ENCODE measurements at places on chromosomes 2 and 18.
A peak's percentile ranks its signal among the peaks of the same experiment; 100 is the strongest.

GRCh38 chr18:79117385-79117784, 48.2 kb downstream of the ATP9B start:
- no peak for DNase-seq

DNA sequence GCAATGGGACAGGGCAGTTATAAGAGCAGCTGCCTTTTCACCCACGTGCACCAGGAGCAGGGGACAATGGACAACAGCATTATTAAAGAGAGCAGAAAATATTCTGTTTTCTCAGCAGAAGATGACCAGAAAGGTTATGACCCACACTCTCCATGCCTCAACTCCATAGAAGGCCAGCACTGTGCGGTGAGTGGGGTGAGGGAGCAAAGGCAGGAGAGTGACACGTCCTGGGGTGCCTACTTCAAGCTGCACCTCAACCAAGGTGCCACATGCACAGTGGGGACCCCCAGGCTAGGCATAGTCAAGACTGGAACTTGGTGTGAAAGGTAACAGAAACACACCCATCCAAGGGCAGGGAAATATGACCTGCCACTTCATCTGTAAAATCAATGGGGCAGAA, 50.4 kb downstream of the POLR1A start:
- no peak for DNase-seq

GRCh38 chr2:77725045-77725444, 202.9 kb upstream of the LRRTM4 start:
- no peak for DNase-seq

DNA sequence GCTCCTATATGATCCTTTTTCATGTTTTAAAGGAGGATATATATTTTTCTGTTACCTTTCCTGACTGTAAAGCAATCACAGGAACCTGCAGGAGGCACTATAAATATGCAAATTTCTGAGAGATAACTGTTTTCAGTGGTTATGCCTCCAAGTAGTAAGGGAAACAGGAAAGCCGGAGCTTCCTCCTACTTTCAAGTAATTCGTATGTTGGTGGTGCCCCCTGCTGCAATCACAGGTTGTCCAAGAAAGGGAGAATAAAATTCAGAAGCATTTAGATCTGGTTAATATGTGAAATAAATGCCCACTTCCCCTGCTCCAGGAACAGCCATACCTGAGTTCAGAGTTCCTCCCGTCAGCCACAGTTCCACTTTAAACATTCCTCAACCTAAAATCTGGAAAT, 12.0 kb upstream of the BCL11A start:
- DNase-seq = no peak

DNA sequence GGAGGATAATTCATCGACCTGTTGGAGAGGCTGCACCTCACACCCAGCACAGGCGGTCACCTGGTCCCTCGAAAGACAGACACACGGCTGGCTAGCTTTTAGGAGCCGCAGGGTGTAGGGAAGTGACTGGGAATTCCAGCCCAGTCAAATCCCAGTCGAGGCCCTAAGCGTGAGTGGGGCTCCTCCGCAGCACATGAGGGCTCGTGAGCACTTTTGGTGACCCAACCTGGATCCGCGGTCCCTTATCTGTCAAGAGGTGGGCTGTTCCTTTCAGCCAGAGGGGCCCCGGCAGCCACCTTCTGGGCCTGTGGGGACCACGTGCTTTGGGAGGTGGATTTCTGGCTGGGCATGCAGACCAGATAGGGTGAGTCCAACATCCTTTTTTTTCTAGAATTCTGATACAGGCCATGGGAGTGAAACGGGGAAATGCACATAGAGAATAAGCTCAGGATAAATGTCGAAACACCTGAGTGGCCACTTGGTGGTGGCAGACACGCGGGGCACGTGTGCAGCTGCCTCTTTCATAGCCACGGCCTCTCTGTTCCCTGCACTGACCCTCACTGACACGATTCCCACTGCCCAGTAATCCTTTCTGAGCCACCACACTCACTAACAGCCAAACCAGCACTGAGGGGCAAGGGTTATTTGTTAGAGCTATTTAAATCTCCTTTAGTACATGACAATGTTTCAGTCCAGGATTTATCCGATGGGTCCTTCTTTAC, 148.4 kb upstream of the PXDN start:
- DNase-seq = no peak

GRCh38 chr18:32422201-32422600, 48.5 kb downstream of the GAREM1 start:
- DNase-seq = no peak

DNA sequence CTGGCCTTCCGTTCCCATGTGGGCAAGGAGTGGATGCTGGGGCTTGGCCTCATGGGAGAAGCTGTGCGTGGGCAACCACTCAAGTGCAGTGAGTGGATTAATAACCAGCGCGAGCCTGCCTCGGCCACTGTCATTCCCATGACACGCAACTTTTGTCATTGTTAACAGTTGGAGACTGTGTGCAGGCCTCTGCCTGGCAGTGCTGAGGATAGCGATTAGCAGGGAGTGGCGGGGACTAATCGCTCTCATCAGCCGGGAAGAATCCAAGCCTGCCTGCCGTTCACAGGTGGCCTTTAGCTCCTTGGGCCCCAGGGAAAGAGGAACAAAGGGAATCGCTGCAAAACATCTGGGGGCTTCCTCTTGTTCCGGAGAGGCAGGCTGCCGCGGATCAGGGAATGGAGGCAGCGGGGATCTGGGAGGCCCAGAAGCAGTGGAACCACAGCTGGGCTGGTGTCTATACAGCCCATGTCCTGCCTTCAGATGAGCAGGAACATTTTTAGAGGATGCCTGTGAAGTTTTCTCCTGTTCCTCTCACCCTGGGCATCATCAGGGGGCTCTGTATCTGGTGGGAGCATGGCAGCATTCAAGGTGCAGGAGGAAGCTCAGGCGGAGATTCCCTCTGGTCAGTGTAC, 53.8 kb downstream of the CTIF start:
- no peak for DNase-seq

DNA sequence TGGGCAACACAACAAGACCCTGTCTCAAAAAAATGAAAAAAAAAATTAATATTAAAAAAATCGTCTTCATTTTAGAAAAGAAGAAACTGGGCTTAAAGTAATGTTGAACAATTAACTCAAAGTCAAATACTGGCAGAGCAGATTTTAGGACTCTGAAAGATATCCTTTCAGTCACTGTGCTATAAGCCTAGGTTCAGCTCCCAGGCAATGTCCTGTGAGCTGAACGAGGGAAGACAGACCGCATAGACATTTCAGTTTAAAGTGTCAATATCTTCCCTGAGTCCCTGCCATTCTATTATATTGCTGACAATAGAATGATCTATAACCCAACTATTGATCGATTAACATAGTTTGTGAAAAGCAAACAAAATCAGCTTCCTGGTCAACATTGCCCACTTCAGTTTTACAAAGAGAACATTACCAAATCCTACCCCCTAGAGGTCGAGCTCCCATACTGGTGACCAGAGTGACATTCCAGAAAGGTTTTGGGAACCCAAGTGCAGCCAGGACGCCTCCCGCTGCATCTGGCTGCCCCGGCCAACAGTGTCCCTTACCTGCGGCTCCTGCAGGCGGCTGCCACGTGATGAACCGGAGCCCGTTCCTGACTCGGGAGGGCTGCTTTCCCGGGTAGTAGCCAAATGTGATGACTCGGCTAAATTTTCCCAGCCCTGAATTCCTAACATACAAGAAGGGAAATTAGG, 639 bp downstream of the MRO start:
- no peak for DNase-seq

DNA sequence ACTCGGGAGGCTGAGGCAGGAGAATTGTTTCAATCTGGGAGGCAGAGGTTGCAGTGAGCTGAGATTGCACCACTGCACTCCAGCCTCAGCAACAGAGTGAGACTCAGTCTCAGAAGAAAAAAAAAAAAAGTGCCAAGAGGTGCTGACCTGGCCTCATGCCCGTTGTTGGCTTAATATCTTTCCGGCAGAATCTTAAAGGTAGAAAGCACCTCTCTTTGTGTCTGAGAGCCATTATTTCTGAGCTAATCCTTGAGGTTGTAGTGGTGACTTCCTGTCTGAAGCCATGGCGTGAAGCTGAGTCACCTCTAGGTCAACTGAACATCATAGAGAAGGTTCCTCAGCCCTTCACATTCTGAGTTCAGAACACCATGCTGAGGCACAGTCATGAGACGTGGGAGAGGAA, 60.4 kb downstream of the WDSUB1 start:
- no peak for DNase-seq

DNA sequence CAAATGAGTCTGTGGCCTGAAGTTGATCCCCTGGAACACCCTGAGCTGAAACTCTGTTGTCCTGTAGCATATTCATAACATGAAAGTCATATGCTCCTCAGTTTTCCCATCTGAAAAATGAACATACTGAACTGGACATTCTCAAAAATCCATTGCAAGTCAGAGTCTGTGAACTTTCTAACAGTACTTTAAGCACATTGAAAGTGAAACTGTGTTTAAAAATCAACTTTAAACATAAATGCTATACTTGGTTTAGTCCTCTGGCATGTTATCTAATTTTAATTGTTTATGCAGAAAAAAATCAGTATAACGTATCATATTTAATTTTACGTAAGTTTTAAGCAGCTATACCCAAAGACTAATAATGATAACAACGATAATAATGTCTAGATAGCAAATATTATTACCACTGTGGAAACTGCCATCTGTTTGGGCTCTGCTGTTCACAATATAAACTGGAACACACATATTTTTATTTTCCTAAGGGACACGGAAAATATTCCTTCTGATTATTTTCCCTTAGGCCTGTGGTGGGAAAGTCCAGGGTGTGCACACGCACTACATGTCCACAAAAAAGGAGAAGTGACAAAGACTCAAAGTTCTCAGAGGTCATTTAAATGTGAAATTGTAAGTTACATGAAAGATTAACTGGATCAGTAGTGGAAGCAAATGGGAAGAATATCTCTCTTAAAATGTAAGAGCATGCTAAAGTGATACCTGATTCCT, 56.1 kb upstream of the TTN start:
- no peak for DNase-seq

DNA sequence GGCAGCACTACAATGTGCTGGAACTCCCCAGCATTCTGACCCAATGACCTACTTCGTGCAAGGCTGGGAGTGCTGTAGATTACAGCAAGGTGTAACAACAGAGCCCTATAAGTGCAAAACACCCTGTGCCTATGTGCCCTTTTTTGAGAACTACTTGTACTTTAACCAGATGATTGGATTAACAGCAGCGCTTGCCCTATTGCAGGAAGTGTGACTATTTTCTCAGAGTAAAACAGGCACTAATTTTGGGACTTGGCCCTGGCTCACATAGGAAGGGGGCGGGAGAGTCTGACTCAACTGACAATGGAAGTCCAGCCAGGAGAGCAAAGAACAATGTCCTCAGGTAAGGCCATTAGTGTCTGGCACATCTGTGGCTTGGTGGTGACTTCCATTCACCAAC, 35.6 kb upstream of the RNF125 start:
- DNase-seq = no peak

- DNase-seq = peak; percentile 15
Observed at GRCh38 chr18:3624935-3625741, 175.2 kb downstream of the TGIF1 start.

DNA sequence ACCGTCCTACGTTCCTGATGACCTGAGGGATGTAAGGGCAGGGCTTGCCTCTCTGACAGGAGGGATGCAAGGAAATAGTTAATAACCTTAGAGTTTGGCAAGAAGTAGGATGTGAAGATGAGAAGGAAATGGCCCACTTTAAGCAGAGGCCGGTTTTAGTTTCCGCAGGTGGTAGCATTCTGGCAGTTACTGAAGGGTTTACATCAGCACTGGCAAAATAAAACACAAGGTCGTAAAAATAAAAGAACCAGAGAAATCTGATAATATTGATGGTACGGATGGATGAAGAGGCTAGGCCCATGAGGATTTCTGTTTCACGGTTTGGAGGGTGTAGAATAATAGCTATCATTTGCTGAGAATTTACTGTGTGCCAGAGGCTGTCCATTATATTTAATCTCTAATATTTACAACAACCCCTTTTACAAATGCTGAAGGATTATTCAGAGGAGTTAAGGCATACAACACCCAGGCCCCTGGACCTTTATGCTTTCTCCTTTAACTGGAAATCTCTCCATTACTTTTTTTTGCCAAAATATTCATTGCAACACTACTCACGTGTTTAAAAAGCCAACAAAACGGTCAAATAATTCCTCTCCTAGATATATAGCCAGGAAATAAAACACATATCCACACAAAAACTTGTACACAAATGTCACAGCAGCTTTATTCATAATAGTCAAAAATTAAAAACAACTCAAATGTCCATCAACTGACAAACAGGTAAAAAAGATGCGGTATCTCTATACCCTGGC, 28.5 kb downstream of the DAPL1 start:
- DNase-seq = no peak

DNA sequence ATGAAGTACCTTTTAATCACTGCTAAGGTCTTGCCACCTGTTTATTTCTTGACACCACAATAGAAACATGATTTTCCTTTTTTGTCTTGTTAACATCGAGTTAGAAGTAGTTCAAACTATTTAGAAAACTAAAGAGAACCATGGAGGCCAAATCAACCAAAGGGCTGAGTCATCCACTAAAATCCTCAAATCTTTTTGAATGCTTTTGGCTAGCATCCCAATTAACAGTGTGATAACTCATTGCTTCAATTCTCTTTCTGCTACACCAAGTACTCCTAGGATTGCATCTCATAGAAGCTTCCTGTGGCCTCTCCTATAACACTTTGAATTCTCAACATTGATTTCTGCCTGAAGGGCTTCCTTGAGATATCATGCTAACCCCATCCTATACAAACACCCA, 159.9 kb upstream of the MMADHC start:
- DNase-seq = no peak

DNA sequence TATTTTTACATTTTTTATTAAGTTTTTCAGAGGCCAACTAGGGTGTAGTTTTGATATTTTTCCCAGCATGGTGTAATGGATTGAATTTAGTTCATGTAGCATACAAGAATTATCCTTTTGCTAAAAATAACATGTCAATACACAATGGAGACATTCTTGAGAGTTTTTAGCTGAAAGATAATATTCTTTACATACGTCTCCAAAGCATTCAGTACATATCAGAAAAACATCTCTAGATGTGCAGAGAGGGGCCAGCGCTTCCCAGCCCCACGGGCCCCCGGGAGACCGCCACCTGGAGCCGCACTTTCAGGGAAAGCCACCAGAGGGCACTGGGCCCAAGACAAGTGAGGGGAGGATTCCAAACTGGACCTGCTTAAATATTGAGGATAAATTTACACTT, 499.4 kb downstream of the GALR1 start:
- no peak for DNase-seq

DNA sequence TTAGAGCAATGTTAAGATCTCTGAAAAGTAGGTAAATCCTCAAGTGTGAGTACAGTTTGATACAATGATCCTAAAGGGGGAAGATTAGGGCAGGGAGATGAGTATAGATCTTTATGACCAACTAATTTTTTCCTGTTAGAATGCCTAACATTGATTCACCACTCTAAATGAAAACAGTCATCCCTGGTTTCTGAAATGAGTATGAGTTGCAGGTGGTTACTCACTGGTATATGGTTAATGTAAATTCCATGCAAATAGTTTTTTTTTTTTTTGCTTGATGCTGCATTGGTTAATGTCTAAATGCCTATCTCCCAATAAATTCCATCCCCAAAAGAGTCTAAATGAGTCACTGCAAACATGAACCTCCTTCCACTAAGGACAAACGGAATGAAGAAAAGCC, 55.0 kb upstream of the SERPINB2 start:
- no peak for DNase-seq

GRCh38 chr2:128316777-128317180, 1.9 kb downstream of the HS6ST1 start:
- no peak for DNase-seq

GRCh38 chr18:49223837-49224529, 236.5 kb downstream of the DYM start:
- no peak for DNase-seq

GRCh38 chr18:76376225-76376624, 118.8 kb downstream of the ZNF516 start:
- DNase-seq = no peak

GRCh38 chr2:96683972-96684820, 41.6 kb downstream of the FER1L5 start:
- DNase-seq = no peak

Data from T follicular helper cell (primary cell).